ENCODE measurements at places on chromosomes 6 and 20. TPM values are rescaled to one million over a fixed set of nuclear protein-coding genes. Genes with fewer than 3 reads are reported as not detected.

MEP1A gene
- total RNA-seq, result 0.43 TPM

DNA sequence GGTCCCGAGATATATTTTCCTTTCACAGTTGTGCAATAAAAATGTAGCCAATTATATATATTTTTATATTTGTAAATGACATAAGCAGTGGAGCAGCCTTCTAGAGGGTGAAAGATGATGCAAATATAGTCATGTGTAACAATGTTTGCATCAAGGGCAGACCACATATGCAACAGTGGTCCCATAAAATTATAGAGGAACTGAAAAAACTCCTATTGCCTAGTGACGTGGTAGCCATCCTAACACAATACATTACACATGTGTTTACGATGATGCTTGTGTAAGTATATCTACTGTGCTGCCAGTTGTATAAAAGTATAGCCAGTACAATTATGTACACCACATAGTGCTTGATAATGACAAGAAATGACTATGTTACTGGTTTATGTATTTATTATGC is 162.8 kb downstream of the ZFAND3 start:
- H3K4me3 ChIP-seq, result no peak overlapping the region
- no peaks in the 10 kb centered on the region for H3K36me3 ChIP-seq
- no peaks in the 10 kb centered on the region for H3K27me3 ChIP-seq
- no peak for DNase-seq
- H3K4me1 ChIP-seq, result peaks cover 23% of the 10 kb centered on the region
- H3K27ac ChIP-seq, result no peak overlapping the region

DNA sequence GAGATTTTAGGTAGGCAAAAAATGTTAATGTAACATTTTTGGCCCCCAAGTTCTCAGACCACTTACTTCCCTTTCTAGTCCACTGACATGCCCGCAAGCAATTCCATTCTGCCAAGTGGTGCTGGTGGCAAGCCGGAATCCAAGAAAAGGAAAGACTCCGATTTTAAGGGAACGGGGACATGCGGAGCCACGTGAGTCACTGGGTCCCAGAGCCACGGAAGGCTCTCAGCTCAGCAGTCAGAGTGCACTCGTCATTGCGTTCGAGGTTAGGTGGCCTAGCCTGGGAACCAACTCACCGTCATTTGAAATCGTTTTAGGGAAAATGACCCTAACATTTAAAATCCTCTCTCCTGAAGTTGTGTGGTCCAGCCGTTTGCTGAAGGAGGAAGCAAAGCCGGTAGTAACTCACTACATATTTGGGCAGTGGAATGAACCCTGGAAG is 711 bp upstream of the SIRT5 start:
- H3K27ac ChIP-seq, result peak overlapping the region; percentile 97
- peaks cover 12% of the 10 kb centered on the region for H3K4me1 ChIP-seq
- H3K4me3 ChIP-seq, result peak overlapping the region; percentile 74
- no peaks in the 10 kb centered on the region for H3K36me3 ChIP-seq
- H3K27me3 ChIP-seq, result no peaks in the 10 kb centered on the region

MACROD2 gene
- total RNA-seq, result 31.3 TPM

- no peaks in the 10 kb centered on the region for H3K36me3 ChIP-seq
- peak; percentile 78 for DNase-seq
- no peak overlapping the region for H3K4me3 ChIP-seq
- H3K27me3 ChIP-seq, result peaks cover 7% of the 10 kb centered on the region
These were observed 271.5 kb downstream of the FOXA2 start for GRCh38 chr20:22312744-22313346.

- H3K27me3 ChIP-seq, result no peaks in the 10 kb centered on the region
- peak overlapping the region; percentile 76 for H3K27ac ChIP-seq
- DNase-seq, result peak; percentile 85
- no peak overlapping the region for H3K4me3 ChIP-seq
- no peaks in the 10 kb centered on the region for H3K4me1 ChIP-seq
These were observed 32.4 kb upstream of the PBOV1 start for GRCh38 chr6:138250513-138251247.

DNA sequence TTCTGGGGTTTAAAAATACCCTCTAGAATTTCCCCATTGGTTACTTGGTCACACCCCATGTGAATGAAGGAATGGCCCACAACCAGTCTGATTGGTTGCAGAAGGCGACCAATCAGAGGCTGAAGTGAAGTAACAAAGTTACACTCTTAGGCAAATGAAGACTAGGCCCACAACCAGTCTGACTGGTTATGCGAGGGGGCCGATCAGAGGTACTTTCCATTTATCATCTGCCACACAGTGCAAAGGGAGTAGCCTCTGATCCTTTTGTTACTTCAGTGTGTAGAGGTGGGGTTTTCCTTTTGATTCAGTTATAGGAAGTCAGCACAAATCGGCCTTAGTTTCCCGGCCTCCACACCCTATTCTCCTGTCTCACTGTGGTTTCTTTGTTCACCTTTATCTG is 61.2 kb upstream of the SGK1 start:
- H3K36me3 ChIP-seq, result no peaks in the 10 kb centered on the region
- H3K4me3 ChIP-seq, result no peak overlapping the region

- DNase-seq, result no peak
- no peaks in the 10 kb centered on the region for H3K4me1 ChIP-seq
- no peak overlapping the region for H3K4me3 ChIP-seq
- H3K27ac ChIP-seq, result no peak overlapping the region
These were observed 33.0 kb downstream of the TBX18 start for GRCh38 chr6:84731401-84731800.

RGS17 gene
- total RNA-seq, result 2.8 TPM

RIPPLY2 gene
- not detected for total RNA-seq

DNA sequence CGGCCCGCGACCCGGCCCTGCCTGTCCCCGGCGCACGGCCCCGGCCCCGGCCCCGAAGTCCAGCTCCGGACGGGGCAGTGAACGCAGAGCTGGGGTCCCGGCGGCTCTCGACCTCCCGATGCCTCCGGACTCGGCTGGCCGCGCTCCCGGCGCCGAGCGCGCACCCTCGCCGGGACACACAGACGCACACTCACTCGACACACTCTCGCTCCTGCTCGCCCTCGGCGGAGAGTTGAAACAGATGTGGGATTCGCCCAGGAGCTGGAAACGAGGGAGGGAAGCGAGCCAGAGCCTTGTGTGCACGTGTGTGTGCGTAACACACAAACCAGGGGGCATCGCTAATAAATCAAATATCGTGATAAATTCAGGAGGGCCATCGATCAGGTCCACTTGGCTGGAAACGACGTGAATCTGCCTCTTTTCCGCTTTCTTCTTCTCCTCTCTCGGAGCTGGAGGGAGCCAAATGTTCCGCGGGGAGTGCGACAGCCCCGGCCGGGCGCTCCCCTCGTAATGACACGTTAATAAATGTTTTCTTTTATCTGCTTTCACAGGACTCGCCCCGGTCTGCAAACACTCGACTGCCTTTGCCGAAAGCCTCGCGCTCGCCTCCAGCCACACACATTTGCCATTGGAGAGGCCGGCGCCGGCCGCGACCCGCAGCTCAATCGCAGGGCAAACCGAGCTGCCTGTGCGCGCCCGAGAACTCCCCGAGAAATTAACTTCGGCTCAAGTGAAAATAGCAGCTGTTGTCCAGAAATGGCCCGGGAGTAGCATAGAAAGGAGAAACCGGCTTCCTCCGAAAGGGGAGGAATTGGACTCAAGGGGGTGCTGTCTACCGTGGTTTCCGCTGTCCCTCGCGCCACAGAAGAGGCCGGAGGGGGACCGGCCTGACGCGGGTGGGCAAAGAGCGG is 828 bp upstream of the SULF2 start:
- H3K36me3 ChIP-seq, result no peaks in the 10 kb centered on the region
- H3K27me3 ChIP-seq, result no peaks in the 10 kb centered on the region
- peaks cover 24% of the 10 kb centered on the region for H3K4me1 ChIP-seq
- H3K4me3 ChIP-seq, result peak overlapping the region; percentile 68
- peak; percentile 94 for DNase-seq
- H3K27ac ChIP-seq, result peak overlapping the region; percentile 80

DNA sequence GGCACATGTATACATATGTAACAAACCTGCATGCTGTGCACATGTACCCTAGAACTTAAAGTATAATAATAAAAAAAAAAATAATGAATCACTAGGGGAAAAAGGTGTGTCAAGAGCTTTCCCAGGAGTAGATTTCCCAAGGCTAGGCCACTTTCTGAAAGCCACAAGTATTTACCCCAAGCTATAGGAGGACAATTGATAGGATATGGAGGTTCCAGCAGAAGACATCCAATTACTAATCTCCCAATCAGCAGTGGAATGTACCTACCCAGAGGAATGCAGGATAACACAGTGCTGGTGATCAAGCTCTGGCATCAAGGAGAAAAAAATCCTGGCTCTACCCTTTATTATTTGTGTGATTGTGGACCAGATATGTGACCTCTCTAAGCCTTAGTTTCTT is 562.7 kb downstream of the RFPL4B start:
- no peaks in the 10 kb centered on the region for H3K36me3 ChIP-seq
- H3K27me3 ChIP-seq, result no peaks in the 10 kb centered on the region
- no peak overlapping the region for H3K4me3 ChIP-seq
- H3K4me1 ChIP-seq, result peaks cover 16% of the 10 kb centered on the region
- H3K27ac ChIP-seq, result no peak overlapping the region
- DNase-seq, result no peak

SLC2A10 gene
- total RNA-seq, result 66.1 TPM

DNA sequence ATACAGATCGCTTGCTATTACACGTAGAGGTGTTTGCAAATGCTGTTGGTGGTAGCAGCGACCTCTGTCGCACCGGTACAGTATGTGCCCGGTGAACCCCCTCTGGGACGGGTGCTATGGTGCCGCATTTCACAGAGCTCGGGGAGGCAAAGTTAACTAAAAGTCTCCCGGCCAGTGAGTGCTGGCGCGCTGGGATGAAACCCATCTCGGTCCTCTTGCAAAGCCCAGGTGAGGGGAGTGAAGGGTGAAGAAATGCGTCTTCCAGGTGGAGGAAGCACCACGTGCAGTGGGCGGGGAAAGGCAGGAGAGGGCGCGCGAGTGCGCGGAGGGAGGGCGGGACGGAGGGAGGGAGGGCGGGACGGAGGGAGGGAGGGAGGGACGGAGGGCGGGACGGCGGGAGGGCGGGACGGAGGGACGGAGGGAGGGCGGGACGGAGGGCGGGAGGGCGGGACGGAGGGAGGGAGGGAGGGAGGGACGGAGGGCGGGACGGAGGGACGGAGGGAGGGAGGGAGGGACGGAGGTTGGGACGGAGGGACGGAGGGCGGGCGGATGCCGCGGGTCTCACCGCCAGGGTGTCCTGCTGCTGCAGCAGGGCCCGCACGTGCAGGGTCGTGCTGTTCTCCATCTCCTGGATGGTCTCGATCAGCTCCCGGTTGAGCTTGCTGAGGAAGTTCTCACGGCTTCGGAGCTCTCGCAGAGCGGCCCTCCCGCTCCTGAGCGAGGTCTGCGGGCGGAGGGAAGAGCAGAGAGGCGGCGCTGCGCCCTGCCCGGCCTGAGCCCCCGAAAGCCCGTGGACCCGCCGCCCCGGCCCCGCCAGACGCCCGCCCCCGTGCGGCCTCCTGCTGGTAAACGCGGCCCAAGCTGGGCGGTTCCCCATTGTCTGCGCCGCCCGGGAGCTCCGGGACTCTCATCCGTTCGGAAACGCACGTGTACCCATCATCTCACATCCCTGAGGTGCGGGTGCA is 11.7 kb downstream of the C20orf96 start:
- H3K4me3 ChIP-seq, result no peak overlapping the region
- no peak overlapping the region for H3K27ac ChIP-seq
- no peaks in the 10 kb centered on the region for H3K4me1 ChIP-seq
- no peak for DNase-seq

- H3K27me3 ChIP-seq, result no peaks in the 10 kb centered on the region
- H3K4me1 ChIP-seq, result peaks cover 7% of the 10 kb centered on the region
- H3K27ac ChIP-seq, result no peak overlapping the region
- no peak for DNase-seq
- H3K4me3 ChIP-seq, result no peak overlapping the region
These were observed 139.2 kb downstream of the SOX4 start for GRCh38 chr6:21732731-21733130.

GRCh38 chr6:33826537-33826936 is 22.7 kb upstream of the MLN start:
- H3K4me1 ChIP-seq, result peaks cover 16% of the 10 kb centered on the region
- no peak overlapping the region for H3K27ac ChIP-seq
- no peak overlapping the region for H3K4me3 ChIP-seq
- no peaks in the 10 kb centered on the region for H3K27me3 ChIP-seq

- peaks cover 100% of the 10 kb centered on the region for H3K36me3 ChIP-seq
- H3K4me1 ChIP-seq, result no peaks in the 10 kb centered on the region
- H3K27ac ChIP-seq, result no peak overlapping the region
- DNase-seq, result no peak
- H3K27me3 ChIP-seq, result no peaks in the 10 kb centered on the region
These were observed 37.6 kb upstream of the LYRM2 start for GRCh38 chr6:89675949-89676748.

GRCh38 chr20:35291654-35292503 is at the start of gene FAM83C:
FAM83C (minus strand) TSS chr20:35292425; CDS start chr20:35292304, 121 bp downstream.
- peaks cover 15% of the 10 kb centered on the region for H3K27me3 ChIP-seq
- H3K36me3 ChIP-seq, result no peaks in the 10 kb centered on the region
- DNase-seq, result no peak
- H3K4me1 ChIP-seq, result no peaks in the 10 kb centered on the region

DNA sequence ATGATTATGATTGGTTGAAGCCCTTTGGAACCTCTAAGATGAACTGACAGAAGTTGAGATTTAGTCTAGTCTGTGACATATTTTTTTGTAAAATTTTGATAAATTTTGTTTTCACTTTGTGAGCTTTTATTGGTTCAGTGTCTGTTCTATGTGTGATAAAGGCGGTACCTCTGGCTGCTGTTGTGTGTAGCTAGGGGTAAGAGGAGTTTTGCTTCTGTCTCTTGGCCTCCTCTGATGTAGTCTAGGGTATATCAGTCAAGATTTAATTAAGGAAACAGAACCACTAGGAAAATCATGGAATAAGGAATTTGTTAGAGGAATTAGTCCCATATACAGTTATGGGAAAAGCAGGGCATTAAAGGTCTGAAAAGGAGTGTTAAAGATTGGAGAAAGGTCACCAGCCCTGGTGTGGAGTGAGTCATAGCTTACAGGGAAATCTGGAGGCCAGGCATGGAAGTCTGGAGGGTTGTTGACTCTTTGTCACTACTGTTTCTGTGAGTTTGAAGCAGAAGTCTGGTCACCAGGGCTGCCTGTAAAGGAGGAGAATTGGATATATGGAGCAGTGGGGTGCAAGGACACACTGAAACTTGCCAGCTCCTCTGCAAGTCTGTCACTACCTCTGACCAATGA is 28.5 kb downstream of the CDC5L start:
- no peaks in the 10 kb centered on the region for H3K27me3 ChIP-seq
- peaks cover 27% of the 10 kb centered on the region for H3K4me1 ChIP-seq
- peaks cover 24% of the 10 kb centered on the region for H3K36me3 ChIP-seq
- no peak overlapping the region for H3K4me3 ChIP-seq
- peak; percentile 34 for DNase-seq

DNA sequence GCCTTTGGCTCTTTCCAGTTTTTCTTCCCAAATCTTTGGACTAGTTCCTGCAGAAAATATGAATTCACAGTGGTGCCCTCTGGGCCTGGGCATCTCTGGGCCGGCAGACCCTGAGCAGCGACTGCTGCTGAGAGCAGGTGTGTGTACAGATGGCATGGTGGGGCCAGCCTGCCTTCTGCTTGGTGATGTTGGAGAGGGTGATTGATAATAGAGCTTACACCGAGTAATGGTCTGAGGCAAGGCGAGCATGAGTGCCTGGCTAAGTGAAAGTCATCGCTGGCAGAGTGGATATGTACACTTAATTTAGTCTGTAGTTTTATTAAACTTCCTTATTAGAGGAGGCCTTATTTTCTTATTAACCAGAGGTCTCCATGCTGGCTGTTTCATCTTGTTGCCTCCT is 156.9 kb downstream of the CDKAL1 start:
- H3K27me3 ChIP-seq, result no peaks in the 10 kb centered on the region
- no peak overlapping the region for H3K4me3 ChIP-seq
- DNase-seq, result peak; percentile 40
- no peak overlapping the region for H3K27ac ChIP-seq
- H3K4me1 ChIP-seq, result peaks cover 30% of the 10 kb centered on the region
- H3K36me3 ChIP-seq, result no peaks in the 10 kb centered on the region

Data from stomach (tissue), 19 donors.